ENCODE measurements at places on chromosomes 1 and 21.

DNA sequence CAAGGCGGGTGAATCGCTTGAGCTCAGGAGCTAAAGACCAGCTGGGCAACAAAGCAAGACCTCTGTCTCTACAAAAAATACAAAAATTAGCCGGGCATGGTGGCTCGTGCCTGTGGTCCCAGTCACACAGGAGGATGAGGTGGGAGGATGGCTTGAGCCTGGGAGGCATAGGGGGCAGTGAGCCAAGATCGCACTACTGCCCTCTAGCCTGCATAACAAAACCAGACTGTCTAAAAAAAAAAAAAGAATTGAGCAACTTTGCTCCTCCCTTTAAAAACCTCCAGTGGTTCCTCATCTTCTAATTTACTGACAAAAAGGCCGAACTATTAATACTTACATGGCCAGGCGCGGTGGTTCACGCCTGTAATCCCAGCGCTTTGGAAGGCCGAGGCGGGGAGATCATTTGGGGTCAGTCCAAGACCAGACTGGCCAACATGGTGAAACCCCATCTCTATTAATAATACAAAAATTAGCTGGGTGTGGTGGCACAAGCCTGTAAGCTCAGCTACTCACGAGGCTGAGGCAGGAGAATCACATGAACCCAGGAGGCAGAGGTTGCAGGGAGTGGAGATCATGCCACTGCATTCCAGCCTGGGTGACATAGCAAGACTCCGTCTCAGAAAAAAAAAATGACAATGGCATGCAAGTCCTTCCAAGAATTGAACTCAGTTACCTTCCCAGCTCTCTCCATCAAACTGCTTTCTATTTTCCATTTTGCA, 4.4 kb downstream of the ACBD3 start:
- DNase-seq: peak; percentile 37

DNA sequence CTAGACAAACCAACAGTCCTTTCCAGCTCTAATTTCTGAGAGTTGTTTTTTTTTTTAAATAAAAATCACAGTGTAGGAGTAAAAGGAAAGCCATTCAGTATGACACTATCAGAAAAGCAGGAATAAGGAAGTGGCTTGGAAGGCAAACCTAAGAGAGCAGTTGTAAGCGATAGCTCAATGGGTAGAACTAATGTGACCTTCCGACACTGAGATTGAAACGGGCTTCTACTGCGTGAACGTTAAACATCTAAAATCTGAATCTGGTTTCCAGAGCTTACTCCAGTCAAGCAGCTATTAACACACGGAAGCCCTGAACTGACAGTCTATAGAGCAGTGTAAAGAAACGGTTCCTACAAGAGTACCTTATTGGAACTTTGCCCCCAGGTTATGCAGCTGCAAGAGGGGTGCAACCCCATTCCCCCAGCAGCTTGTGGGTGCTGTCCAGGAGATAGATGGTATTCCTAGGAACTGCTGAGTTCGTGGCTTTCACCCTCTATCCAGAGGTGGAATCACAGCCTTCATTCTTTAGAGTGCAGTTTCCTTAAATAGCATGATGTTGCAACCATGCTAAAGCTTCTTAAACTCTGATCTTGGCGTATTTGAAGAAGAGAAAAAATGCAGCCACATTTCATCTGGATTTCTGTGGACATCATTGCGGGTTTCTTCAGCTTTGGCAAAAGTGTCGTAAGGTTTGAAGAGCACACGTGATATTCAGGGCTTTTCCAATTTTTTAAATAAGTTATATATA, 3.3 kb upstream of the IRF2BP2 start:
- DNase-seq: peak; percentile 94

- no peak for DNase-seq
Observed at GRCh38 chr1:214378492-214378891, 97.5 kb downstream of the SMYD2 start.

DNA sequence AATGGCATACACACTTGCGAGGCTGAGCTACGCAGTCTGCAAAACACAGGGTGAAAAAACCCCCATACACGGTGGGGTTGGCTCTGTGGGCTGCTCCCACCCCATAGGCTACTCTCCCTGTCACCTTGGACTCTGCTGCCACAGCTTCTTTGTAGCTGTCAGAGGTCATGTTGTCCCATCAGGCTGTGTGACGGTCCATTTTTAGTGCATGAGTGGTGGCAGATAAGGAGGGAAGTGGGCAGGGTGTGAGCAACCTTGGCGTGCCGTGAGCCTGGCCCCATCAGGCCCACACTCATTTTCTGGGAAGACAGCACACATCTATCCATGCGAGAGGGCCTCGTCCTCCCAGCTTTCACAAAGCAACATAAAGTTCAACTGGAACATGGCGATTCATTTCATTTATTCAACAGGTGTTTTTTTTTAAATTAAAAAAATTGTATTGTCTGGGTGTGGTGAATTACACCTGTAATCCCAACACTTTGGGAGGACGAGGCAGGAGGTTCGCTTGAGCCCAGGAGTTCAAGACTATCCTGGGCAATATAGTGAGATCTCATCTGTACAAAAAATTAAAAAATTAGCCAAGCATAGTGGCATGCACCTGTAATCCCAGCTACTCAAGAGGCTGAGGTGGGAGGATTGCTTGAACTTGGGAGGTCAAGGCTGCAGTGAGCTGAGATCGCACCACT, 9.5 kb downstream of the GPR137B start:
- no peak for DNase-seq

DNA sequence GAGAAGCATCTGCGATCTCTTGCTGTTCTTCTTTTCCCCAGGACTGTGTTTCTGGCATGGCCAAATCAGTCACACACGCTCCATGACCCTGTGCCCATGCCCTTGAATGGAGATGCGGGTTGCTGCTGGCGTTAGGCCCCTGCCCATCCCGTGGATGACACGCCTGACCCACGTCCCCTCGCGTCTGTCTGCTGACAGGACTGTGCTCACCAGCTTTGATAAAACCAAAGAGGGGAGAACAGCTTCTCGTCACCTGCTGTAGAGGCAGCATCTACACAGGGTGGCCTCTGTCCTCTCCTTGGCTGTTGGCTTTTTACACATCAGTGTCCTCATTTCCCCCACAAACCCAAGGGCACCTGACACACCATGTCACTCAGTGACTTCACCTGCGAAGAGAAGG, 6.9 kb downstream of the MT1HL1 start:
- no peak for DNase-seq

GRCh38 chr1:151813271-151813977, 8.2 kb upstream of the LINGO4 start:
- DNase-seq: no peak

GRCh38 chr1:215523128-215523861, 43.8 kb upstream of the KCTD3 start:
- DNase-seq: peak; percentile 42

- DNase-seq: peak; percentile 7
Observed at GRCh38 chr1:161307892-161308638, 1.7 kb downstream of the MPZ start.

GRCh38 chr1:109477821-109478220, 5.9 kb upstream of the ATXN7L2 start:
- DNase-seq: no peak

GRCh38 chr21:14592296-14593000, 46.3 kb upstream of the SAMSN1 start:
- DNase-seq: no peak
